ENCODE measurements at places on chromosomes 12 and 14. TPM values are rescaled to one million over a fixed set of nuclear protein-coding genes. Genes with fewer than 3 reads are reported as not detected.

The INHBE gene
- not detected for total RNA-seq

The GALNT8 gene
- total RNA-seq, result 0.86 TPM

The ITGA5 gene
- 22.9 TPM for total RNA-seq

The MYO1A gene
- total RNA-seq, result 0.65 TPM

The KLRB1 gene
- 0.26 TPM for total RNA-seq

DNA sequence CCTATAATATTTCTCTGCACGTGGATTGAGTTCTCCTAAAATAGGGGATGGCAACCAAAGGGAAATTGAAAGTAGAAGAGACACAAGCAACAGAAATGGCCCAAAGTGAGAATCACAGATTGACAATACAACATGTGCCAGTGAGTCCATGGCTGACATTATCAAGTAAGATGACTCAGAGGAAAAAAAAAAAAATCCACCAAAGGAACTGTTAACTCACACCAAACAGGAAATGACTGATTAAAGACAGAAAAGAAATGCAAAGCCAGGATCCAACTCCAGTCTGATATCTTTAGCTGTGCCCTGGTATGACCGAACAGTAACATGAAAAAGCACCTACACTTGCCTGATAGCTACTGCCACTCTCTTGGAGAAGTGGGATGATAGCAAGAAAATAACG, 485.0 kb downstream of the PRKD1 start:
- no peak for DNase-seq

- no peak for DNase-seq
These were observed 190.8 kb upstream of the ARHGAP5 start for GRCh38 chr14:31886156-31886835.

DNA sequence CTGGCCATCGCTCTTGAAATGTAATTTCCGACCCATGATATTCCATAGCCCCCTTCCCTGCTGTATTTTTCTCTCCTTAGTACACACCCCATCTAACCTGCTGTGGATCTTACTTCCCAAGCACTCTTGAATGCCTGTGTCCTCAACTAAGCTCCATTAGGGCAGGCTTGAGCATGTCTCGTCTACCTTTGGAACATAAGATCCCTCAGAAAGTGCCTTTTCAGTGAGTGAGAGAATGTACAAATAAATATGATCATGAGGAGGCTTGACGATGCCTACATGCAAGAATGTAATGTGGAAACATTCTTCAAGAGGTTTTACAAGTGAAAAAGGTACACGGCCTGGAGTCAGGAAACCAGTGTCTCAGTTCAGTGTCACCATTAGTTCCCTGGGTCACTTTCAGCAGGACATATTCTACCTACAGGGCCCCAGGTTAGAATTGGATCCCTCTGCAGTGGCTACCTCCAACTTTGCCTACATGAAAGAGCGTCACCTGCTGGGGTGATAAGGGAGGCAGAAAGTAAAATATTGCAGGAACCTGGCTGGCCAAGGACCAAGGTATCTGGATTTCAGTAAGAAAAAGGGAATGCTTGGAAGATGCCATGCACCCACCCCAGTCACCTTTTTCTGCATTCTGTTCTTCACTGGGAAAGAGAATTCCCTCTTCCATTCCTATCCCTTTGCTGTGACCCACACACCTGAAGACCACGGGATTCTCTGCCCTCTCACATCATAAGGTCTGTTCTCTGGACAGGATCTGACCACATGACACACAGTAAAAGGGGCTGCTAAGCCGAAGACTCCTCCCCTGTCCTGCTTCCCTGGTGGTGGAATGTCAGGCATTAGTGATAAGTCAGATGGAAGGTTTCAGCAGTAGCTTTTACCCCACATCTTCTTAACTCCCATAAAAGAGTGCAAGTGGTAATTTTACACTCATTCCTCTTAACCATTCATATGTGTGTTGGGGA, 24.6 kb upstream of the SERPINA1 start:
- no peak for DNase-seq

DNA sequence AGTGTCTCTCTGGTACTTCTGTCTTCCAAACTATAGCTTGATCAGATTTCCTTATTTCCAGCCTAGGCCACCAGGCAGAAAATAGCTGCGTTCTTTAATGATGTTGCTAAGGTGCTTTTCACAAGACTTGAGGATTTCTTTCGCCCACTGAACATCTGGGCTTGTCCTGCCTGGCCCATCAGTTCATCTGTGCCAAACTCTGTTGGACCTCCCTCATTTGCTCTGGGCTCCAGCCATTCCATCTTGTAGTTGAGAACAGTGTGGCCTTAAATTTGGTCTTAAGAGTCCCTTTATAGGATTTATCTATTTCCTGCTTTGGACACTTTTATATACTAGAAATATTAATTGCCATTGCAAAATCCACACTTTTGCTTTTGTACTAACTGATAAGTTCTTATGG, 109.6 kb downstream of the TTLL5 start:
- DNase-seq, result no peak

GRCh38 chr12:48145981-48146380, 11.3 kb downstream of the ASB8 start:
- DNase-seq, result no peak

DNA sequence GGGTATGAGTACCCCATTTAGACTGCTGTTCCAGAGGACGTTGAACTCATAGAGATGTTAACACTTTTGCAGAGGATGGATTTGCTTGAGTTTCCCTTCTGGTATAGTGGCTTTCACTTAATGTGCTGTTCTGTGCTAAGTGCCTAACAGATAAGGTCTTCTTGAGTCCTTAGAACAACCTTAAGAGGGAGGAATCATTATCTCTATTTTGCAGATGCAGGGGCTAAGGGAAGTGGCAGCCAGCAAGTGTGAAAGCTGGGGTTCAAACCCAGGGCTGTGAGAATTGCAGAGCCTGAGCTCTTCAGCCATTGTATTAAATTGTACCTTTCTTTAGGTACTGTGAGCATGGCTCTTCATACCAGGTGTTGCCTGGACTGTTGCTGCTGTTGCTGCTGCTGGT, 122.1 kb upstream of the NRXN3 start:
- DNase-seq, result no peak

DNA sequence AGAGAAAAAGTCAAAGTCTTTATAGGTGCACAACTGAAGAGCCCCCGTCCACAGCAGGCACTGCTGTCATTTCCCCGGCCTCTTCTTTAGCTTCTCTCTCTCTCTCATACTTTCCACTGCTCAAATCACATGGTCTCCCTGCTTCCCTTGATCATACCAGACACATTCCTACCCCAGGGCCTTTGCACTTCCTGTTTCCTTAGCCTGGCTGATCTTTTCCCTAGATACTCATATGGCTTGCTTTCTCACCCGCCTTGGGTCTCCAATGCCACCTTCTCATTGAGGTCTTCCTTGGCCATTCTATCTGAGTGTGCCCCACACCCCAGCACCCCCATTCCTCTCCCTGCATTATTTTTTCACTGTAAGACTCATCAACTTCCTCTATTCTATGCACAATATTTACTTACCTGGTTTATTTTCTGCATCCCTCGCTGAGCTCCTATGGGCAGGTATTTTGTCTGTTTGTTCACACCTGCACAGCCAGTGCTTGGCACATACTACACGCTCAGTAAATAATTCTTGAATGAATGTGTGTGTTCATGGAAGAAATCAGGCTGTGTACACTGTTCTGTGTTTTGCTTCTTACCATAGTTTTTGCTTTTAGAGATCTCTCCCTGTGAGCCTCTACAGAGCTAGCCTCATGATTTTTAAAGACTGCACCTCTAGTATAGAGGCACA, 31.9 kb downstream of the SERPINA1 start:
- DNase-seq, result no peak

DNA sequence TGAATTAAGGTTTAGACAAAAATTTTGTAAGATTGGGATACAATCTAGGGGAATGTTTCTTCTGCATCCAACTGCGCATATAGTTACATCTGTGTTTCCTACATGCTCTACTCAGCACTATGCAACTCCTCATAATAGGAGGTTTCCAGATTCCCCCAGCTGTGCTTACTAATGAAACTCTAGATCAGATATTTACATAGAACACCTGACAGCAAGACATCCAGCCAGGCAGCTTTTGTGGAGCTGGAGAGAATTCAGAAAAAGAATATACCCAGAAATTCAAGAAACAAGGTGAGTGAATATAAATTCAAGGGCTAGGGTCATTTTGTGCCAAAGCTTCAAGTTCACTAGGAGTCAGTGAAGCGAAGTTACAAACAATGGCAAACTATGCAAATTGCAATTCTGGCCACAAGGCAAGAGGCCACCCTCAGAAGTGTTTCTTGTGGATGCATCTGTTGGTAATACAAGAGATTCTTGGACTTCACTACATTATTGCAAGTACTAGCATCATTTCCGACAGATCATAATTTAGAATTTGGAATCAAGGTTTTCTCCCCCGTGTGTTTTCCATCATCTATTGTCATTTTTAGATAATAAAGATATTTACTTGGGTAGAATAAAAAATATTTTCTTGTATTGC, 341.2 kb upstream of the NAV3 start:
- no peak for DNase-seq

GRCh38 chr14:37036669-37037341, 135.6 kb downstream of the SLC25A21 start:
- no peak for DNase-seq

Data from pancreas (tissue), 10 donors.